ENCODE measurements at places on chromosomes 4 and X.
A peak's percentile ranks its signal among the peaks of the same experiment; 100 is the strongest.

- no peak for DNase-seq
These were observed 17.2 kb downstream of the VGLL1 start for GRCh38 chrX:136549226-136549625.

DNA sequence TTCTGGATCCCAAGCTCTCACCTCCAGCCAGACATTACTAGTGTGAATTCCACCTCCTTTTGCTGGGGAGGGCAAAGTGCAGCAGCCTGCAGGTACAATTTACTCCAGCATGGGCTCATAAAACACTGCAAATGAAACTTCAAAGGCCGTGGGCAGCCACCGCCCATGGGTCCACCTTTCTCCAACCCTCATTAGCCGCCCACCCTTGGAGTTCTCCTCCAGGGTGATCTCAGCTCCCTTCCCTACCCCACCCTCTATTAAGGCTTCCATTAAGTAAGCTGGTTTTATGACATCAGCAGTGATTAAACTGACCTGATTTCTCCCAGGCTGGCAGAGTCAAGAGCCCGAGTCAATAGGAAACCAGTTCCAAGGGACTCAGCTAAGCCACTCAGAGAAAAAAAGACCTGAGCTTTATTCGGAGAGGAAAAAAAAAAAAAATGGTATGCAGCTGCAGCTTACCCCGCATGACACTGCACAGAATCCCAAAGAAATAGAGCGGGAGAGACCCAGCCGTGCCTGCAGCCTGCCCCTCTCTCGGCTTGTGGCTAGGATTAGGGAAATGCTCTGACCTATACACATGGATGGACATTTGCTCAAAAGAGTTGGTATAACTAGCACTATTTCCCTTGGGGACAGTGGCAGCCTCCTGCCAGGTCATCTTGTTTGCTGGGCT lies 319.6 kb downstream of the PTTG2 start:
- DNase-seq, result no peak

- no peak for DNase-seq
These were observed 46.5 kb upstream of the PGRMC1 start for GRCh38 chrX:119189595-119189994.

GRCh38 chr4:113447769-113448168 lies 313.8 kb downstream of the CAMK2D start:
- DNase-seq, result no peak

- DNase-seq, result peak; percentile 67
These were observed 1.6 kb downstream of the PRICKLE3 start for GRCh38 chrX:49184294-49185281.

- no peak for DNase-seq
These were observed 118.0 kb downstream of the MANBA start for GRCh38 chr4:102642631-102643298.

GRCh38 chr4:40557736-40558135 lies 71.9 kb downstream of the RBM47 start:
- DNase-seq, result no peak

- DNase-seq, result no peak
These were observed 63.4 kb downstream of the CHRDL1 start for GRCh38 chrX:110732266-110732665.

GRCh38 chr4:1201851-1202525 lies 29.6 kb upstream of the SPON2 start:
- DNase-seq, result no peak

GRCh38 chr4:5774416-5775036 lies 63.5 kb downstream of the EVC start:
- no peak for DNase-seq

DNA sequence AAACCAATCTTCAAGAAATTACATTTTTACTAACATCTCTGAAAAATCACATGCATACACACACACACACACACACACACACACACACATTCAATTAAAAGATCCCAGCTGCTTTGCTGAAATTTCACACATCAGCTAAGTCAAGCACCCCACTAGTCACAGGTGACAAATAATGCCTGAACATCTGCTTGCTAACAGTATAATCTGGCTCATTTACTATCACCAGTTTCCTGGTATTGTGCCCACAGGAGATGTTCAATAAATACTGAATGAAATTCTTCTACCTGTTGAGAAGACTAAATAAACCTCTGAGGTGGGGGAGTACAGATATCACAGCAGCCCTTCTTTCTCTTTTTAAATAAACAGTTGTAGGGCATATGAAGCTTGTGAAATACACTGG lies 994.0 kb downstream of the ARAP2 start:
- DNase-seq, result no peak

All from amniotic stem cell (primary cell).